Fibroblast of skin of right biceps (primary cell): ENCODE measurements at places on chromosomes 4 and X.
A peak's percentile ranks its signal among the peaks of the same experiment; 100 is the strongest.

DNA sequence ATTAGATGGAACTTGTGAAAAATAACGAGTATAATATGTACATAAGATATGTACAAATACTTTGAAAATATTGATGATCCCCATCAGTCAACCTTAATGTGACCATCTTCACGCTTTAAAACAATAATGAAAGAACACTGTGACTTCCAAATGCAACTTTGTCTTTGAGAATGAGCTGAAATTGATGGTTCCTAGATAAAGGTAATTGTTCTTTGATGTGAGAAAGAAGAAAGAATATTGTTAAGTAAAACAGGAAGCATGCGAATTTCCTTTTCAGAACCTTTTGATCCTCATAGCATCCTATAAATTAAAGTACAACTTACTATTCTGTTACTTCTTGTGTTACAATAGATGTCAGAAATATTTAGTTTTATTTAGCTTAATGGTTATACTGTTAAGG lies 22.2 kb downstream of the IL2 start:
- no peak for DNase-seq

GRCh38 chr4:150439451-150439933 lies 142.5 kb upstream of the MAB21L2 start:
- no peak for DNase-seq

DNA sequence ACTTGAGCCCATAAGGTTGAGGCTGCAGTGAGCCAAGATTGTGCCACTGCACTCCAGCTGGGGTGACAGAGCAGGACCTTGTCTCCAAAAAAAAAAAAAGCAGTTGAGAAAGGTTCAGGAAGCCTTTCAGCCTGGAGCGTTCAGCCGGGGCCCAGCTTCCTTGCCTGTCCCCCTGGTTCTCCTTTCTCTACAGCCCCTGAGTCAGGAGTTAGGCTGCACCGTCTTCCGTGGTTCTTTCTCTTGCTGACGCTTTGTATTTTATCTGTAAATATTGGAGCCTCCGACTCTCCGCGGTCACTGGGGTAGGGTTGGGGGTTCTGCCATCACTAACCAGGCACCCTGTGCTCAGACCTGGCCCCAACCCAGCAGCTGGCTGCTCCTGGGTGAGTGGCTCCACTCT lies 13.8 kb upstream of the UVSSA start:
- no peak for DNase-seq

DNA sequence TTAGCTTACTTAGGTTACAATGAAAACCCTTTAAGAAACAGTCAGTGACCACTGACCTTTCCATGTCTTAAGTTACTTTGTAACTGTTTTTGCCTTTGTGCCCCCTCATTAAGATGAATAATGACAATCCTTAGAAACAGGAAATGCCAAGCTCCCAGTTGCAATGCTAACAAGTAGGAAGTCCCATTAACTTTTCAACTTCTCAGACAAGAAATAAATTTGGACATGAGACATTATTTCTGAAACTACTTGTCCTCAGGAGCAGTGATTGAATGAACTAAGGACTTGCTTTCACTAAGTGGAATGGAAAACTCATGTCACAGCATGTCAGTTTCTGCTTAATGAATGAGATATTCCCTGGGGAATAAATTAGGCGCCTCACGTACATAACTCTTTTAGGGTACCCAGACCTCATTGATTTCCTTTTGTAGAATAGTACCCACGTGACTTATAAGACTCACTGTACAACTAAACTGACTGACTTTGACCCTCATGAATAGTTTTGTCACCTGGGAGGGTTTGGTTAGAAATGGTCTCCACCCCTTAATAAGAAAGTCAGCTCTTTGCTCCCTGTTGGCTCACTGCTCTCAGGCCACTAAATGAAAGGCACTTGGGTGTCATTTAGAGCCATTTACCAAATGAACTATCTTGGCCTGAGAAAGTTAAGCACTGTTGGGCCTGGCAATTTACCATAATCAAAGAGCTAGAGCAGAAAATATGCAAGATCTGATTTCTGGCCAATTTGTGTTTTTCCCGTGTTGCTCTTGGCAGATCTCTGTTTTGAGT lies 383.9 kb downstream of the RPA4 start:
- DNase-seq = peak; percentile 8

DNA sequence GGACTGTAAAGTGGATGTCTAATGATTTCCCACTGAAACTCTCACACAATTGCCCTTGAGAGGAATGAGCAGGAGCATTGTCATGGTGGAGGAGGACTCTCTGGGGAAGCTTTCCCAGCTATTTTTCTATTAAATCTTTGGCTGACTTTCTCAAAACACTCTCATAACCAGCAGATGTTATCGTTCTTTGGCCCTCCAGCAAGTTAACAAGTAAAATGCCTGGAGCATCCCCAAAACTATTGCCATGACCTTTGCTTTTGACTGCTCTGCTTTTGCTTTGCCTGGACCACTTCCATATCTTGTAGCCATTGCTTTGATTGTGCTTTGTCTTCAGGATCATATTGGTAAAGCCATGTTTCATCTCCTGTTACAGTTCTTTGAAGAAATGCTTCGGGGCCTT lies 120.2 kb upstream of the PDE5A start:
- peak; percentile 23 for DNase-seq

- DNase-seq = peak; percentile 67
Measured at GRCh38 chr4:71202705-71203104, 136.1 kb upstream of the SLC4A4 start.

DNA sequence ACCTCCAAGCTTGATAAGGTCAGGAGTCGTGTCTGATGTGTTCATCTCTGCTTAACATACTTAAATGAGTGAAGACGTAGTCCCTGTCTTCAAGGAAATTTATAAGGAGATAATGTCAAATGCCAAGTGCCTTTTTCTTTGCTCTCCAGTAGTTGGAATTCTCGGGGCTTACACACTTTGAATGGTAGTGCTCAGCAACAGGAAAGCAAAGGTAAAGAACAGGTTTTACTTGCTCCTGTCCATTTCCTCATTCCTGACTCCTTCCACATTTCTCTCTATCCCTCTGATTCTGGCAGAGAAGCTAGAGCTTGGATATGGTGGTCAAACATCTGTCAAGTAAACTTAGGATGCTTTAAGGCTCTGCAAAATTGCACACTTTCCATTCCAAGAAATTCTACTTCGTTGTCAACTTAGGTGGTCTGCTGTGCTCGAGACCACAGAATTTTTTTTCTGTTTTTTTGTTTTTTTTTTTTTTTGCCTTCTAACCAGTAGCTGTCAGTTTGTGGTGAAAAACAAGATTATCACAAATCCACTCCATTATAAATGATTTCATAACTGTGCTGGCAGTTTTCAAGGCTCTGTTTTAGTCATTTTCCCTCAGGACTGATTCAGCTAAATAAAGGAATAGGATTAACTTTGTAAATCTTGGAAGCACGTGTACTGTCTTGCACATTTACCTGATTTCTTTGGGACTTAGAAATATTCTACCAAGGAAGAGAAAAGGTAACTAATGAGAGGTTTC lies 180.8 kb upstream of the ANXA3 start:
- DNase-seq = peak; percentile 21

DNA sequence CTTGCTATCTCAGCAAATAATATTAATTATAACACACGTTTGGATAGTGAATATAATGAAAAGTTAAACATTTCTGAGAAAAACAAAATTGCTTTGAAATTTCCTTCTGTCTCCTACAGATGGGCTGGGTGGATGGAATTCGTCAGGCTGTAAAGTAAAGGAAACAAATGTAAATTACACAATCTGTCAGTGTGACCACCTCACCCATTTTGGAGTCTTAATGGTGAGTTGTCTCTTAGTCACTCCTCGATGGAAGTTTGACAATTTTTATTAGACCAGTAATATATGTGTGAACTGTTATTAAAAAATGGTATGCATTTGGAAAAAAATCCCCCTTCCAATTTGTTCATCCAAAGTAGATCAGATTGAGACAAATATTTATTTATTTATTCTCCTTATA lies 92.5 kb upstream of the BRS3 start:
- peak; percentile 11 for DNase-seq

GRCh38 chrX:21153503-21153902 lies 220.7 kb upstream of the CNKSR2 start:
- peak; percentile 35 for DNase-seq

DNA sequence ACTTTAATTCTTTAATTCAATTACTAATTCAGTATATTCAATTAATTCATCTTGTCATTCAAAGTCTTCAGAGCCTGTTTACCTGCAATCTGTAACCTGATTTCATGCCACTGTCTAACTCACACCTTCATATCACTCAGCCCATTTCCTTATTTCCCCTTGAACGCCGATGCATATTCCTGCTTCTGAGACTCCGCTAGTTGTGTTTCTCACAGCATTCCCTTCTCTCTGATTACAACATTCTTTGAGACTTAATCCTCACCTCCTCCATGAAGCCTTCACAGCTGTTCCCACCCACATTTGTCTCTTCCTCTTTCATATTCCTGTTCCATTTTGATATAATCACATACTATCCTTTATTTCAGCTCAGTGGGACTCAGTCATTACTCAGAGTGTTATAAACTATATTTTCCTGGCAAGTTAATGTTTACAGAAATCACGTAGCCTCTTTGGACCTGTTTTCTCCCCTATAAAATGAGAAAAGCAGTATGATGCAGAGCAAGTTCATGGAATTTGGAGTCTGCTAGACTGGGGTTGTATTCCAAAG lies 69.0 kb downstream of the MAP9 start:
- DNase-seq = no peak

- no peak for DNase-seq
Measured at GRCh38 chr4:87037671-87038334, 103.0 kb downstream of the AFF1 start.

- no peak for DNase-seq
Measured at GRCh38 chr4:186051096-186051495, 17.9 kb upstream of the TLR3 start.

DNA sequence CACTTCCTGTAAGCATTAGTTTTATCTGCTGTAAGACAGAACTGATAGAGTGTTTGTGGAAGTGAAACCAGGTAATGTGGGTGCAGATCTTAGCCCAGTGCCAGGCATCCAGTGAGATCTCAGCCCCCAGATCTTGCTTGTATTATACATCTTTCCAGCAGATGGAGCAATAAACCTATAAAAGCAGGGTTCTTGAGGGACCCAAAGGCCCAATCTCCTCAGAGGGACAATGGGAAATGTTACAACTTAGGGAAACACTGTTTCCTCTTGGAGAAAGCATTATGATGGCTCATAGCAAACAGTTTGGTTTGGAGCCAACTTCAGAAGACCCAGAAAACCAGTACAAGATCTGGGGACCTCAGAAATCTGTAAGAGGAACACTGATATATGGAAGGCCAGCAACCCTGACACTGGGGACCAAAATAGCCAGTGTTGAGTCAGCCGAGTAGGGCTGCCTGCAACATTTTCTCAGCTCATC lies 206.3 kb downstream of the SLC7A11 start:
- peak; percentile 76 for DNase-seq

- peak; percentile 46 for DNase-seq
Measured at GRCh38 chrX:95056901-95057300, 1382.9 kb downstream of the FAM133A start.

DNA sequence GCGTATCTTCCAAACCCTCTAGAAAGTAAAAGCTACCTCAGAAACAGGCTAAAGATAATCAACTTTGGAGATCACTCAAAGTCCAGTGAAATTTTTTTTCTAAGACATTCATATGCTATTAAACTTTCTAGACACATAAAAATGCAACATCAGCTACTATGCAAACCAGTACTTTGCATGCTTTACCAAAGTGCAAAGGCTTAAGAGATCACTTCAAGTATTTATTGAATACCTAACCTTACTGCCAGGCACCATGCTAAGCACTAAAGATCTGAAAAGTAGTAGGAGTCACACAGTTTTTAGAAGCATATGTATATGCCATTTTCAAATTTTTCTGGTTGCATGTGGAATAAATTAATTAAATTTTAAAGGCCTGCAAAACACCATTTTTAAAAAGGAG lies 115.8 kb downstream of the THOC2 start:
- no peak for DNase-seq

DNA sequence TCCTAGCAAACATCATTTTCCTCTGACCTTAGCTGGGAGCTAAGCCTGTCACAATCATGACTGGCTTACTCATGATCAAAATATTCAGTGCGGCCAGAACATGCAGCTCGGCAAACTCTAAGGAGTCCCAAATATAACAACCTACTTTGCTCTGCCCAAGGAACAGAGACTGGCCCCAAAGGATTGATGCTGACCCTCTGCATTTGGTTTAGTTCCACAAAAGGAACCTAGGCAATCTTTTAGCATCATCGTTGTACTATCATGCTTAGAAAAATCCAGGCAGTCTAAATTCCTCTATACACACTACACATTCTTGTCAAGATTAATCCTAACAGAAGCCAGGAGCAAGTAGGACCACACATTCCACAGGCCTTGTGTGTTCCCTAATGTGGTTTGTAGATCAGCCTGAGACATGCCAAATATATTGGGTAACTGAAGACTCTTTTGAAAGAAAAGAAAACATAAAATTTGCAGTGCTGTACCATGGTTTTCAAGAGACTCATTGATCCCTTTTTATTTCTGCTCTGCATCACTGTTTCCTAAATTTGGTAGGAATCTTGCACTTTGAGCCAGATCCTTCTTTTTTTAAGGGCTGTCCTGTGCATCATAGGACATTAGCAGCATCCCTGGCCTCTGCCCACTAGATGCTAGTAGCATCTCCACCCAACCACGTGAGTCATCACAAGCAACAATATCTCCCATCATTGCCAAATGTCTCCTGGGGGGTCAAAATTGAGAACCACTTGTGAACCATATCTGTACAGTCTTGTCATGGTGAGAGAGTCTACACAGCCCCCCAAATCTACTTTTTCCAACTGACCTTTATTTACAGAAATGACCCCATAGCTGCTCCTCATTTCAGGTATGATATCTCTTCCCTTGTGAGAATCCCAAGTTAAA lies 17.6 kb upstream of the CC2D2A start:
- peak; percentile 98 for DNase-seq

GRCh38 chr4:172898715-172899114 lies 269.9 kb upstream of the GALNT7 start:
- DNase-seq = no peak

GRCh38 chr4:154030746-154031145 lies 241.9 kb upstream of the SFRP2 start:
- peak; percentile 47 for DNase-seq

- DNase-seq = no peak
Measured at GRCh38 chr4:52243367-52243766, 192.3 kb downstream of the SPATA18 start.

DNA sequence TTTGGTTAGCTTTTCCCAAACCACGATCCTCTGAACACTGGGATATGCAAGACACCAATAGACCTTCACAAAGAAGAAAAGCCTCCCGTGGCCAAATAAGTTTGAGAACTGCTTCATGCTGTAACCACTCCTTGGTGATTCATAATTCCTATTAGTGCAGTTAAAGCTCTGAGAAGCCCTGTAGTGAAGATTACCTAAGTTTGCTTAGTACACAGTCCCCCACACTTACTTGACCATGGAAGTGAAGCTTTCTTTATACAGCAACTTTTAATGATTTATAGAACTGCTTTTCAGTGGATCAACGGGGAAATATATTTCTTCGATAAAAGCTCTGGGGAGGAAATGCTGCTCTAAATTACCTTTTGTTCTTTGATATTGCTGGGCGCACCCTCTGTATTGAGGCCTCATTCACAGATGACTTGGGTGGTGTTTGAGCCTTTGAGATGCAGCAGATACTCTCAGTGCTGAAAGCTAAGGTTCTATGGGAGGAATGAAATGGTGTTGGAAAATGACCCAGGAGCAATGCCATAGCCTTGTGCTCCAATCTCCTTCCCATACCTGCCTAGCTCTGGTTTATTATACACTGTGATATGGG lies 67.4 kb downstream of the CBLL2 start:
- peak; percentile 34 for DNase-seq

GRCh38 chr4:158825433-158826036 lies 56.7 kb downstream of the FNIP2 start:
- DNase-seq = no peak

GRCh38 chrX:12447448-12448064 lies 309.3 kb downstream of the FRMPD4 start:
- DNase-seq = peak; percentile 88

- DNase-seq = no peak
Measured at GRCh38 chr4:123301923-123302322, 94.7 kb upstream of the SPRY1 start.
